ENCODE measurements at places on chromosomes 2 and 18.

- H3K4me1 ChIP-seq: no peaks in the 10 kb centered on the region
- H3K27ac ChIP-seq: no peak overlapping the region
- H3K27me3 ChIP-seq: no peaks in the 10 kb centered on the region
- H3K4me3 ChIP-seq: no peak overlapping the region
- no peak for DNase-seq
These were observed 25.9 kb upstream of the RAMP1 start for GRCh38 chr2:237833546-237833945.

- H3K36me3 ChIP-seq: peaks cover 69% of the 10 kb centered on the region
- no peak overlapping the region for H3K27ac ChIP-seq
- H3K27me3 ChIP-seq: no peaks in the 10 kb centered on the region
- H3K4me1 ChIP-seq: no peaks in the 10 kb centered on the region
- no peak for DNase-seq
These were observed 50.4 kb downstream of the POLR1A start for GRCh38 chr2:86055314-86055713.

DNA sequence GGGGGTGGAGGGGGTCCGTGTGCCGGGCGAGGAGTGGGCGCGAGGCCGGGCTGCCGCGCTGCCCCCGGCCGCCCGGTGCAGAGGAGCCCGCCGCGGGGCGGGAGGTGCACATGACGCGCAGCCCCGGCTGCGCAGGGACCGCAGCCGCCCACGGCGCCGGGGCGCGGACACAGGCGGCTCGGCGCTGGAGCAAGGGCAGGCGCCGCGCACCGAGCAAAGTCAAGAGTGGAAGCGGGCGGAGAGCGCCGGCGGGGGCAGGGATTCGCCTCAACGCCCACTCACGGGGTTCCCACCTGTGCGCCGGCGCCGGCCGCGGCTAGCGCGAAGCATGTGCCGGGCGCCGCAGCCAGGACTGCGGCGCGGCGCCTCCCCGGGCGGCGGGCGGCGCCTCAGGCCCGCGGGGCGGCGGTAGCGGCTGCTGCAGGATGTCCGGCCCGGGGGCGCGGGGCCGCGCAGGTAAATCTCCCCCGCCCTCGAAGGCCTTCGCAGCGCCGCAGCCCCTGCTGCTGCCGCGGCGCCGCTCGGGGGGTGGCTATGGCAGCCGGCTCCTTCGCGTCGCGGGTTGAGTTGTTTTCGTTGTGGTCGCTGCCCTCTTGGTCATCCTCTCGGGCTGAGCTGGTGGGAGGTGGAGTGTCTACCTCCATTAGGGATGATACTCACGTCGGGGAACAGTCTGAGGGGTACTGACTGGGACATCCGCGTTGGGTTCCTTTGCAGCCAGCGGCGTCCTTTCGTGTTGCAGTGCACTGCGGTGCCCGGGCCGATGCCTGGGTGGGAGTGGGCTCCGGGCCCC lies 216.3 kb upstream of the DTNA start:
- H3K4me3 ChIP-seq: peak overlapping the region; percentile 59
- peak; percentile 14 for DNase-seq
- no peaks in the 10 kb centered on the region for H3K36me3 ChIP-seq
- no peaks in the 10 kb centered on the region for H3K27me3 ChIP-seq

DNA sequence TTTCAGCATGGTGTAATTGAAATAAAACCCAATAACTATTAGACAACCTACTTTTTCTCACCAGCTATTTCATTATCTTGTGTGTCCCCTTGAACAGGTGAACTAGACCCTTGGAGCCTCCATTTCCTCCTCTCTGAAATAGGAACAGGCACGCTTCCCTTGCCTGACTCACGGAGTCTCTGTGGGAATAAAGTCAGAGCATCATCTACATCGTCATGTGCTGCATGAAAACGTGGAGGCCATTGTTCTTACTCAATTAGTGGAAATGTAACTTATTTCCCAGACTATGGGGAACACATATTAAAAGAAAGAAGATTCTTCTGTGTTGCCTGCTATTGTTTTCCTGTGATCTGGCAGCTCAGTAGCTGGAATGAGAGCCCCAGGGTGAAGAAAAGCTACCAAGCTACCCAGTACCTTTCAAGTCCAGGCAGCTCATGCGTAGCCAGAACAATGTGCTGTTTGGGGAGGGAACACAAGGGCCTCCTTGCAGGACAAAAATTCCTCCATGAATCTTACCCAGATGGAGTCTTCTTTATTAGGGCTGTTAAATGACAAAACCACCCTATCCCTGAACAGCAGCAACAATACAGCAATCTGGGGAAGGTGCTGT lies 59.8 kb downstream of the SOX11 start:
- DNase-seq: no peak
- H3K4me1 ChIP-seq: no peaks in the 10 kb centered on the region
- no peaks in the 10 kb centered on the region for H3K27me3 ChIP-seq
- no peaks in the 10 kb centered on the region for H3K36me3 ChIP-seq
- H3K27ac ChIP-seq: no peak overlapping the region
- no peak overlapping the region for H3K4me3 ChIP-seq

DNA sequence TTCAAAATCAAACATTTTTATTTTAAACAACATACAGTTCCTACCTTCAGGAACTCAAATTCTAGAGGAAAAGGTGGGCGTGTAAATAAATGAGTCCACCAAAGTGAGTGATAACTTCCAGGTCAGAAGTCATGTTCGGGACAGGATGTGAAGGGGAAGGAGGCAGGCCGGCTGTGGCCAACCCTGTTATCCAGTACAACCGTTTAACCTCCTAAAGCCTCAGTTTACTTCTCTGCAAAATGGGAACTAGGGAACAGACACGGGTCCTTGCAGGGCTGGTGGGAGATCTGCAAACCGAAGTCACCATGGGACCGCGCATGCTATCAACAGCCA lies 373 bp downstream of the EIPR1 start:
- H3K27me3 ChIP-seq: no peaks in the 10 kb centered on the region
- peak overlapping the region; percentile 88 for H3K4me3 ChIP-seq
- H3K27ac ChIP-seq: peak overlapping the region; percentile 53
- H3K4me1 ChIP-seq: 0 out of 2 replicates have a peak, but pooled peaks cover 3% of the 10 kb centered on the region

GRCh38 chr2:20670315-20671035 lies 3.5 kb downstream of the GDF7 start:
- no peaks in the 10 kb centered on the region for H3K27me3 ChIP-seq
- no peak for DNase-seq
- no peak overlapping the region for H3K27ac ChIP-seq

DNA sequence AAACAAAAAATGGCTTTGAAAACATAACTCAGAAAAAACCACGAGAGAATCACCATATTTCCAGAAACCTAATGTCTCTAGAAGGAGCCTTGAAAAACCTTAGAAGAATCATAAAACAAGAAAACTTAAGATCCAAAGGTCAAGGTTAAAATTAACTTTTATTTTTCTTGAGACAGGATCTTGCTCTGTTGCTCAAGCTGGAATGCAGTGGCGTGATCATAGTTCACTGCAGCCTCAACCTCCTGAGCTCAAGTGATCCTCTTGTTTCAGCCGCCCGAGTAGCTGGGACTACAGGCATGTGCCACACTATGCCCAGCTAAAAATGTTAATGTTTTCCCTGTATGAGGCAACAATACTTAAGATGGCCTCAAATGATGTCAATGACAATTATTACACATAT lies 254.2 kb upstream of the SESTD1 start:
- DNase-seq: no peak
- H3K27ac ChIP-seq: no peak overlapping the region
- no peaks in the 10 kb centered on the region for H3K27me3 ChIP-seq
- H3K36me3 ChIP-seq: no peaks in the 10 kb centered on the region
- H3K4me3 ChIP-seq: no peak overlapping the region
- H3K4me1 ChIP-seq: 0 out of 2 replicates have a peak, but pooled peaks cover 3% of the 10 kb centered on the region

DNA sequence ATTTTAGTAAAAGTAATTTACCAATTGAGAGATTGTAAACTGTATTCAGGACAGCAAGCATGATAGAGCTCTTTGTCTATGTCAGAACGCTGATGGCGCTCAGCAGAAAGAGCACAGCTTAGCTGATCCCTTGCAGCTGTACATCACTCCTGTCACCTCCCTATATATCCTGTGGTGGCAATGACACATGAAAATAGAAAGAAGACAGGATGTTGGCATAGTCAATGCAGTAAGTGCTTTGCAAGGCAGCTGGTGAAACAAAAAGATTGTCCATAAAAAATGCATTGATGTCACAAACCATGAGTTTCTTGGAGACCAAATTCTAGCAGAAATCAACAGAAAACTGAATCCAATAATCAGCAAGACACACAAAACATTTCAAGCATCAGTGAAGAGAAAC lies 221.5 kb downstream of the RIT2 start:
- H3K36me3 ChIP-seq: no peaks in the 10 kb centered on the region
- no peaks in the 10 kb centered on the region for H3K27me3 ChIP-seq
- H3K4me3 ChIP-seq: no peak overlapping the region
- DNase-seq: no peak
- no peak overlapping the region for H3K27ac ChIP-seq

DNA sequence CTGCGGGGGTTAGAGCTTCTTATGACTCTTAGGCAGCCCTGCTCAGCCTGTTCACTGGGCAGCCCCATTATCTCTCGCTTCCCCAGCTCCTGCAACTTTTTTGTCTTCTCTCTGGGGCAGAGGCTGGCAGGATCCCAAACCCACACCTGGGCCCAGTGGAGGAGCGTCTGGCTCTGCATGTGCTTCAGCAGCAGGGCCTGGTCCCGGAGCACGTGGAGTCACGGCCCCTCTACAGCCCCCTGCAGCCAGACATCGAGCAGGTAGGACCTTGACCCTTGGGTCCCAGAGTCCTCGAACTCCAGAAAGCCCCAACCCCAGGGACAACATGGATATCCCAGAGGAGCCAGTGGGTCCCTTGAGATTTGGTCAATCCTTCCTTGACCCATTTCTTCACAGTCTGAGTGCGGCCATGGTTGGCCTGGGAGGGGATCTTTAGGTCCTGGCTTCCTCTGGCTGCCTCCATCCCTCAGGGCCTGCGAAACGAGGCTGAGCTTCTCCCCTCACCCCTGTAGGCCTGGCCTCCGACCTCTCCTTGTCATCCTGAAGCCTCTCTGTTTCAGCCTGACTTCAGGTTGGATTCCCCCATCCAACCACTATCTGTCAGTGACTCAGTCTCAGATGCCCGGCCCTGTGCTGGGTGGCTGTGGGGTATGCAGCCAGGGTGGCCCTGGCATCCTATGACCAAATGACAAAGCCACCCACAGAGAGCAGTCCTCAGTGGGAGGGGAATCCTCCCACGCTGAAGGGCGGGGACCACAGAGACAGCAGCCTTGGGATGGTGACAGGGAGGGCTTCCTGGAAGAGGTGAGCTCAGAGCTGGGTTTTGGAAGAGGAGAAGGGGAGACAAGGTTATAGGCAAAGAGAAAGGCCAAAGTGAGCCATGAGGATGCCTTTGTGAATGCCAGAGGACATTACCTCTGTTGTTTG lies 214.2 kb downstream of the DYSF start:
- peaks cover 8% of the 10 kb centered on the region for H3K36me3 ChIP-seq
- no peak overlapping the region for H3K27ac ChIP-seq
- H3K4me3 ChIP-seq: no peak overlapping the region
- H3K27me3 ChIP-seq: no peaks in the 10 kb centered on the region

GRCh38 chr2:24147364-24147763 lies 24.1 kb downstream of the FAM228B start:
- no peak overlapping the region for H3K4me3 ChIP-seq
- H3K36me3 ChIP-seq: no peaks in the 10 kb centered on the region
- DNase-seq: no peak
- no peaks in the 10 kb centered on the region for H3K4me1 ChIP-seq

DNA sequence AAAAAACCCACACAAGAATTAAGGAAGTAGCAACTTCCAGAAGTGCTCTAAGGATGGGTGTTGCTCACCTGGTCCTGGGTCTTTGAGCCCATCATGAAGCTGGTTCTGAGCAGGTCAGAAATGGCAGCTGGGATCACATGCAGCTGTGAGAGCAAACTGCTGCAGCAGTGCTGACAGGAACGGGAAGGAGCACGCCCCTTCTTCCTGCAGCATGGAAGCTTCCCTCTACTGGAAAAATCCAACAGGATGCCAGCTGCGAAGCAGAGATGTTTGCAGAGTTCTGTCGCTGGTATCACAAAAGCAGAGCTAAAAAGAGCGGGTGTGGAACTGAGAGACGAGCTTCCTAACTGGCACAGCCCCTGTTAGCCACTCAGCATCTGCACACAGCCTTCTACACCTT lies 33.7 kb downstream of the EIF4E2 start:
- H3K27me3 ChIP-seq: no peaks in the 10 kb centered on the region
- peaks cover 9% of the 10 kb centered on the region for H3K4me1 ChIP-seq
- peaks cover 9% of the 10 kb centered on the region for H3K36me3 ChIP-seq
- H3K4me3 ChIP-seq: no peak overlapping the region

GRCh38 chr2:120849278-120849677 lies 113.6 kb downstream of the GLI2 start:
- H3K27ac ChIP-seq: no peak overlapping the region
- peaks cover 7% of the 10 kb centered on the region for H3K4me1 ChIP-seq
- no peak overlapping the region for H3K4me3 ChIP-seq
- DNase-seq: no peak

DNA sequence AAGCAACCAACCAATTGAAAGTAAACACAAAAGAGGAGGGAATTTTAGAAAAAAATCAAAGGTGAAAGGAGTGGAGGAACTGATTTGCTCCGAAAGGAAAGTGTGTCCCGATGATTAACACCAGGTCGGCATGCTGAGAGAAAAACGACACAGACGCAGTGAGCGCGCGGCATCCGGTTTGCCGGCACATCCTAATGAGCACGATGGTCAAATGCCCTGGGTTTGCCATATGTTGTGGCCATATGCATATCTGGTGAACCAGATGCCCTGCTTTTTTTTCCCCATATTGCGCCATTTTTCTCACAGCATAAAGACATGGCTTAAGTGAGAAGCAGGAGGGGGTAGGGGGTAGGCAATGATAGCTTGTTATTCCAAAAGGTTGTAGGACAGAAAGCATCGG lies 626.7 kb downstream of the BCL11A start:
- H3K4me3 ChIP-seq: no peak overlapping the region
- DNase-seq: no peak
- peaks cover 3% of the 10 kb centered on the region for H3K27me3 ChIP-seq
- H3K36me3 ChIP-seq: no peaks in the 10 kb centered on the region

DNA sequence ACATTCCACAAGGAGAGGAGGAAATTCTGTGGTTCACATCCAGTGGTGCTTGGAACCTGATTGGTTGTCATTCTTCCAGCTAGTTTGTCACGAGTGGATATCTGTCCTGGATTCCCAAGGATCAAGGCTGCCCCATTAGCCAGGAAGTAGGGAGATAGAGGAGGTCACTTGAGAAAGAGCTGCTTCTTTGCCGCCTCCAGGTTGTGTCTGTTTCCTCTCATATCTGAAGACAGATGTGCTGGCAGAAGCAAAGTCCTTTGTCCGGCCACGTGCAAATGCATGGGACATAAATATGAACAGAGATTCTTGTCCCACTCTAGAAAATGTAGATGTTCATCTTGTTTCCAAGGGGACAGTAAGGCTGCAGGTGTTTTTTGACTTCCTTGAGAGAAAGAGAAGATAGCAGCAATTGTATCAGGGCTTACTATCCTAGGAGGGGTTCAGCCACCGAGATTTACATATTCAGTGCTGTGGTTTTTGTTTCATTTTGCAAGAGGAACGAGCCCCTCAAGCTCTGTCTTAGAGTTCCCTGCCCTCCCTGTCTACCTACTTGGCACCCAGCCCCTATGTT lies 174.4 kb downstream of the RPIA start:
- H3K27me3 ChIP-seq: no peaks in the 10 kb centered on the region
- H3K4me3 ChIP-seq: no peak overlapping the region
- no peak overlapping the region for H3K27ac ChIP-seq
- no peaks in the 10 kb centered on the region for H3K4me1 ChIP-seq
- DNase-seq: no peak

GRCh38 chr2:2660789-2661355 lies 329.8 kb upstream of the MYT1L start:
- H3K36me3 ChIP-seq: no peaks in the 10 kb centered on the region
- H3K27me3 ChIP-seq: peaks cover 17% of the 10 kb centered on the region
- no peak overlapping the region for H3K4me3 ChIP-seq
- H3K27ac ChIP-seq: no peak overlapping the region
- no peaks in the 10 kb centered on the region for H3K4me1 ChIP-seq

Measured in SJCRH30 (cell line).